ENCODE measurements at places on chromosomes 3 and 15. TPM values are rescaled to one million over a fixed set of nuclear protein-coding genes. Genes with fewer than 3 reads are reported as not detected.

DNA sequence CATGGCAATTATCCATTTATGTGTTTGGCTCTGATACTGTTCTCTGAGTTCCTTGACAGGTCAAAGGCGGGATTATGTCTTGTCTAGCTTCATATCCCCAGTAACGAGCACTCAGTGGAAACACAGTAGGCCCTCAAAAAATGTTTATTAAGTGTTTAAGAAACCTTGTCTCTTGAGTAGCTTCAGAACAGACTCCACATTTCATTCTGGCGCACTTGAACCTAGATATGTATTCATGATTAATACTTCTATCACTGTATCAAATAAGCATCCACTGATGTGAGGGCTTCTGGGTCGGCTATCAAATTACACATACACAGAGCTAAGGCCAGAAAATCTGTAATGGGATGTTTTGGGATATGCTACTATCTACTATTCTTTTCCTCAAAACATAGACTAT lies 4.6 kb downstream of the CBLB start:
- H3K36me3 ChIP-seq = no peaks in the 10 kb centered on the region
- H3K4me1 ChIP-seq = peaks cover 50% of the 10 kb centered on the region
- H3K27ac ChIP-seq = peak overlapping the region; percentile 38
- H3K27me3 ChIP-seq = no peaks in the 10 kb centered on the region
- no peak overlapping the region for H3K4me3 ChIP-seq
- DNase-seq = no peak

- H3K27ac ChIP-seq = no peak overlapping the region
- no peaks in the 10 kb centered on the region for H3K4me1 ChIP-seq
- no peaks in the 10 kb centered on the region for H3K36me3 ChIP-seq
- no peak overlapping the region for H3K4me3 ChIP-seq
- no peak for DNase-seq
- H3K27me3 ChIP-seq = no peaks in the 10 kb centered on the region
Measured at GRCh38 chr15:25764980-25765735, 98.0 kb downstream of the ATP10A start.

CCR5 gene
- not detected for total RNA-seq

SH2D7 gene
- not detected for total RNA-seq

SYNPR gene
- not detected for total RNA-seq

Measured in endothelial cell of umbilical vein (primary cell).